ENCODE measurements at places on chromosomes 4 and X. TPM values are rescaled to one million over a fixed set of nuclear protein-coding genes. Genes with fewer than 3 reads are reported as not detected.

Gene SHOX
- not detected for total RNA-seq

Gene SSX5
- not detected for total RNA-seq

Gene MAGEA2
- not detected for total RNA-seq

Gene GLOD5
- total RNA-seq, result not detected

Gene REELD1
- total RNA-seq, result 0.36 TPM

Gene PLP1
- total RNA-seq, result not detected

Gene ZNF630
- total RNA-seq, result 3.6 TPM

Gene TRIM2
- 26.5 TPM for total RNA-seq

Gene IL2RG
- 0.36 TPM for total RNA-seq

Measured in nasal cavity respiratory epithelium epithelial cell of viscerocranial mucosa (primary cell).